ENCODE measurements at places on chromosomes 2 and 18. TPM values are rescaled to one million over a fixed set of nuclear protein-coding genes. Genes with fewer than 3 reads are reported as not detected.

The ALPP gene
- total RNA-seq: not detected

DNA sequence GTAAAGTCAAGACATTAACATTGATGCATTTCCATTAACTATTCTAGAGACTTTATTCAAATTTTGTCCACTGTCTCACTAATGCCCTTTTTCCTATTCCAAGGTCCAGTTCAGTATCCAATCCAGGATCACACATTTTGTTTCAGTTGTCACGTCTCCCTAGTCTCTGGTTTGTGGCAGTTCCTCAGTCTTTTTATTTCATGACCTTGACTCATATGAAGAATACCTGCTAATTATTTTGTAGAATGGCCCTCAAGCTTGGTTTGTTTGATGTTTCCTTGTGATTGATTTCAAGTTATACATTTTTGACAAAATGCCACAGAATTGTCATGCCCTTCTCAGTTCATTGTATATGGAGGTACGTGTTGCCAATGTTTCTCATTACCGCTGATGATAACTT, 145.2 kb downstream of the FHOD3 start:
- no peak for DNase-seq

GRCh38 chr2:86566158-86566820, 3.0 kb upstream of the CHMP3 start:
- DNase-seq: no peak

- no peak for DNase-seq
Observed at GRCh38 chr2:60957643-60958042, 59.9 kb upstream of the PEX13 start.

The LOXL3 gene
- 10.7 TPM for total RNA-seq

GRCh38 chr18:37346048-37346447, 219.6 kb downstream of the CELF4 start:
- no peak for DNase-seq

- no peak for DNase-seq
Observed at GRCh38 chr2:239724194-239724849, 300.8 kb downstream of the NDUFA10 start.

DNA sequence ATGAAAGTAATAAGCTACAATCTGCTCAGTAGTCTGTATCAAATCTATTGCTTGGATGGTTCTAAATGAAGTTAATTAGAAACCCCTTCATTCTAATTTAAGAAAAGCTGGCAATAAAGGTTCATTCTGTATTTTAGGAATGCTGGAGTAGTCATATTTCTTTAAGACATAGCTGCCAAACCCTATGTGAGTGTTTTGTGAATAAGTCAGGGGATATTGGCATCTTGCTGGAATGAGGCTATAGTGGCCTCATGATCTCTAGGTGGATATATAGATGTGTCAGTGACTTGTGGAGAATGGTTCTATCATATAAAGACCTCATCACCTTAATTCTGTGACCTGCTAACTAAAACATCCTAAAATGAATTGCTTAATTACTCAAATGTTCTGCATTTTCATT, 196.3 kb downstream of the PDE1A start:
- no peak for DNase-seq

GRCh38 chr2:41763141-41763540, 284.7 kb upstream of the PKDCC start:
- DNase-seq: no peak

- DNase-seq: no peak
Observed at GRCh38 chr2:145254291-145254690, 734.4 kb upstream of the ZEB2 start.

The PMAIP1 gene
- total RNA-seq: 1.3 TPM

DNA sequence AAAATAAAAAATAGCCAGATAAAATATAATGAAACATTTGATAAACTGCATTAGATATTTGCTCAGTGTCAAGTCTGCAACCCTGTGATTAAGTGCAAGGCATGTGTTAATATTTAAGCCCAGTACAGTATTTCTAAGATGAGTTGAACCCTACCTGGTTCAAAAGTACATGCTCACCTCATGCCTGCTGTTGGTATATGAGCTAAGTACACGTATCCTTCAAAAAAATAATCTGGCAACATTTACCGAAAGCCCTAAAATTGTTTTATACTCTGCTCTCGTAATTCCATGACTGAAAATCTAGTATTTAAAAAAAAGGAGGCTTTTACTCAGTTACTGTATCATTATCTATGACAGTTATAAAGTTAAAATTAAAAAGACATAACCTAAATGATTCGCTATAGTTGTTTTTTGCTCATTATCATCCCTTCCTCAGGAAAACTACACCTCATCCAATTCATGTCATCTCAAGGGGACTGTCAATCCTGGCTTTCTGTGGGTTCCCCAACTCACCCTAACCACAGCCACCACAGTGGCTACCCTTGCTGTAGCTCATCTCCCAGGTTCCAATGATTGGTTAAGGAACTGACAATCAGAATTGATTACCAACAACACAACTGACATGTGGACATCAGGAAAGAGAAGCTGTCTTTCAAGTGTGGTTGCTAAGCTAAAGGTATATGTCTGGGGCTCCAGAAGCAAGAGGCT, 10.6 kb downstream of the TLK1 start:
- no peak for DNase-seq

DNA sequence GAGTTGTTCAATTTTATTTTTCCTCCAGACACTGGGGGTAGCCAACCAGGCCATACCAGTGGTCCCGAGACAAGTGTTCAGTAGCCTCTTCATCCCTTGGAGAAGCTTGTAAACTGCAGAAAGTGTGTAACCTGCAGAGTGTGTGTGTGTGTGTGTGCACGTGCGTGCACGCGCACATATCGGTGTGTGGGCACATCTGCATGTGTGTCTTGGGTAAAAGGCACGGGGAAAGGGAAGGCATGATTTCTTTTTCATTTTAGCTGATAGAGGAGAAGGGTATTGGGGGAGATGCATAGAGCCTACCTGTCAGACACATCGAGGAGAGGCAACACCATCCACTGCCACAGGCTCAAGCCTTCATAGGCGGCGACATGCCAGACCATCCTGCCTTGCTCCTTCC, 181.4 kb downstream of the CLIP4 start:
- no peak for DNase-seq

DNA sequence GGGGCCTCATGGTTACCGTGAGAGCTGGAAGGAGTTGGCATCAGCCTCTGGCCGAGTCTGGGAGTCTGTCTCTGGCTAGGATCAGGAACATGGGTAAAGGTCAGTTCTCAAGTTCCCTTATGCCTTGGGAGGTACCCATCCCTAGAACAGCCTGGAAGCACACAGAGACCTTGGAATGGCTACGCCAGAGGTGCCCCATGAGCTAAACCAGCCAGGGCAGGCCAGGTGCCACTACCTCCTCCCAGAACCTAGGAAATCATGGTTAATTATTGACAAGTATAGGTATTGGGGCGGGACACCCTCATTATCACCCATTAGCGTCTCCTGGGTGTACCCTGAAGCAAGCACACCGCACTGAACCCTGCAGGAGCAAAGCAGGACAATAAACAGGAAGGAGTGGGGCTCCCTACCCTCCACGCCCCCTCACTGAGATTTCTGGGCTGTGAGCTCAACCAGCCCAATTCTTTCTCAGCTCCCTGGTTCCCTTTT, 3.0 kb upstream of the ASPRV1 start:
- no peak for DNase-seq

The ARMC9 gene
- total RNA-seq: 4.9 TPM

- DNase-seq: no peak
Observed at GRCh38 chr18:48022531-48023329, 92.3 kb upstream of the SMAD2 start.

The GTF2A1L gene
- total RNA-seq: 1.1 TPM

DNA sequence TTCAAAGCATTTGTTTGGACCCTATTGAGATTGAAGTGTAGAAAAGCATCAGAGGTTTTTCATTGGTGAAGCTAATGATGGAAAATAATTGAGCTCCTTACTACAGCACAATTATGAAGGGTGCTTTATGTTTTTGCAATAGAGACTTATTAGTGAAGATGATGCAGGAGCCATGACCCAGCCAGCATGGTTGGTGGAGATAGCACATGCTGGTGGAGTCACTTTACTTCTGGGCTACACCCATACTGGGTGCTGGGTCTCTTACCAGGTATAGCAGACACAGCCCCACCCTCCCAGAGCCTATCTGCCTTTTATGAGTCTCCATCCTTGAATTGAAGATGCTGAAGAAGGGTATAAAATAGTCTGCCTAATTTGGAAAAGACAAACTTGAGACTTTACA, 3.6 kb downstream of the ACP1 start:
- no peak for DNase-seq

The ST6GAL2 gene
- 0.79 TPM for total RNA-seq

DNA sequence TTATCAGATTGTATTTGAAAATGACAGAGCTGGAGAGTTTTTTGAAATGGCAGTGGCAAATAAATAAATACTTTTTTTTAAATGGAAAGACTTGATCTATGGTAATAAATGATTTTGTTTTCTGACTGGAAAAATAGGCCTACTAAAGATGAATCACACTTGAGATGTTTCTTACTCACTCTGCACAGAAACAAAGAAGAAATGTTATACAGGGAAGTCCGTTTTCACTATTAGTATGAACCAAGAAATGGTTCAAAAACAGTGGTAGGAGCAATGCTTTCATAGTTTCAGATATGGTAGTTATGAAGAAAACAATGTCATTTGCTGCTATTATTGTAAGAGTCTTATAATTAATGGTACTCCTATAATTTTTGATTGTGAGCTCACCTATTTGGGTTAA, 30.9 kb downstream of the CD28 start:
- DNase-seq: no peak

DNA sequence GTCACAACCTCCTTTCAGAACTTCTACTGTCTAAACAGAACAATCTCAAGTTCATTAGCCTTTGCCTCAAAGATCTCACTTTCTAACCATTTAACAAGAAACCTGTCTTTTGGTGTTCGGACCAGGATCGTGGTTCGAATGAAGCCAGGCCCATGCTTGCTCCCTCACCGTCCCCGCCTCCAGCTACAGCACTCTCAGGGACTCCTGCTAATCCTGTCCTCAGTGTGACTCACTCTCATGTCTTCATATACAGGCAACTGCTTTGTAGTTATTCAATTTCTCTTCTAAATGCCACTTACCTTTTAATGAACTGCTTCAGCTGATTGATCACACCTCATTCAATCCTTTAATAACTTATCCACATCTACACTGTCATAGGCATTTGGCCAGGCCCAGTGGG, 15.8 kb downstream of the SERTAD2 start:
- no peak for DNase-seq

The TCF23 gene
- total RNA-seq: not detected

DNA sequence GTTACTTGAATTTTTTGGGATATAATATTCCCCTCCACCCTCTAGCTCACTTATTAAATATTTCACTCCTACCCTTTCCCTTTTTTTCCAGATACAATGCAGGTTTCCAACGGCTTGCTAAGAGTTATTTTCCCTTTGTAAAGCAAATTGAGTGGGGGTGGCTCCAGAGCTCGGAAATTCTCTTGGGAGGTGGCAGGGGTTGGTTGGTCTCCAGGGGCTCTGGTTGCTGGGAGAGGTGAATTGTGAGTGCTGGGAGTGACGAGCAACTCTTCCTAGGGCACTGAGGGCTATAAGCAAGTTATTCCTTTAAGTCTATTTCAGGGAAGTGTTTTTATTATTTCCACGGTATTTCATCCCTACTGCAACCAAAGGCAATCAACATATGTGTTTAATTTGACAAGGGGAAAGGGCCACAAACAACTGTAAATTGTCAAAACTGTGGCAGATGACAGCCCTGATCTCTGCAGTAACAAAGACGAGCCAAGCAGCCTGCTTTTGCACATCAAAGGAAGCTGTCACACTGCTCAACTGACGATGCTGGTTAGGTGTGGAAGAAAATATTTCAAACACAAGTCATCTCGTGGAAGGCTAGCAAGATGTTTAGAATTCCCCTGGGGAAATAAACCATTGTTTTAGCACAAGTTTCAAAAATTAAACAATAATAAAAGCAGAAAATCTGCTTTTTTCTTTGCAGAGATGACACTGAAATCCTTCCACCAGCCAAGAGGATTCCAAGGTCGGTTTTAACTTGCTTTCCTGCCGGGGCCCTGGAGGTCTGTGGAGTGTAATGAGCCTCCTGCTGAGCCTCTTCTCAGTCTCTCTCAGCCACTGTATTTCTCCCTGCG, 34.8 kb upstream of the ASXL2 start:
- no peak for DNase-seq

DNA sequence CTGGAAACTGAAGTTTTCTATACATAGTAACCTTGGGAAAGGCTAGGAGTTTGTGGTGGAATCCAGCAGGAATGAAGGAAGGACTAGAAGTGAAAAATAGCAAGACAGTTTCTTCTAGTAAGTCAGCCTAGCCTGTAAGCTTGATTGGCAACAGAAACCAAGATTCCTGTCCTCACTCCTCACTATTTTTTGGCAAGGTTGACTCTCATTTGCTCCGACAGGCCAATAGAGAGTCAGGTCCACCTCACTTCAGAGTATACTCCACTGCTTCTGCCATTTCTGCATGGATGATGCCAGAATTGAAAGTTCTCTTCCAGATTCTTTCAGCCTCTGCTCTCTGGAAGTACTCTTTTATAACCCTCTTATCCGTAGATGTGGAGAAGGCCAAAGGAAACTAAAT, 352.4 kb downstream of the ZNF516 start:
- no peak for DNase-seq

GRCh38 chr18:32770666-32771168, 2.1 kb downstream of the KLHL14 start:
- no peak for DNase-seq

DNA sequence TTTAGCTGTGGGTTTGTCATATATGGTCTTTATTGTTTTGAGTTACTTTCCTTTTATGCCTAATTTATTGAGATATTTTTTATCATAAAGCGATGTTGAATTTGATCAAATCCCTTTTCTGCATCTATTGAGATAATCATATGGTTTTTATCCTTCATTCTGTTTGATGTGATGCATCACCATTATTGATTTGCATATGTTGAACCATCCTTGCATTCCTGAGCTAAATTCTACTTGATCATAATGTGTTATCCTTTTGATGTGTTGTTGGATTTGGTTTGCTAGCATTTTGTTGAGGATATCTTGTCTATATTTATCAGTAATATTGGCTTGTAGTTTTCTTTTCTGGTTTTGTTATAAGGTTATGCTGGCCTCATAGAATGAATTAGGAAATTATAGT, 308.5 kb downstream of the ADCYAP1 start:
- DNase-seq: no peak

GRCh38 chr2:140308706-140309105, 1528.5 kb upstream of the NXPH2 start:
- DNase-seq: no peak

- no peak for DNase-seq
Observed at GRCh38 chr2:235170536-235171521, 219.0 kb downstream of the SH3BP4 start.

- DNase-seq: no peak
Observed at GRCh38 chr18:40355726-40356125, 1599.3 kb upstream of the PIK3C3 start.

DNA sequence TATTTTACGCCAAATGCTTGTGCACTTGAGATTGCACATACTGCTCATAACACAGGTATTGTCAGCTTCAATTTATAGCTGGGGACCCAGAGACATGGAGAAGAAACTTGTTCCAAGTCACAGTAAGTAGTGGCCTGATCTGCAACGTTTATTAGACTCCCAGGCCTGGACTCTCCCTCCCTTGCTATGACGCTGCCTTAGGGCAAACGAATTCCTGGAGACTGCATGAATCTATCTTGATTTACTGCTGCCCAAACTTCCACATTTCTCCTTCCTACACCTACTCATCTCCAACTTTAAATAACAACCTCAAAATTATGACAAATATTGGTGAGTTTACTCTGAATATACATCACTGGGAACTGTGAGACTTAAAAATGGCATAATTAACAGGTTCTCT, 145.1 kb upstream of the CCDC195 start:
- no peak for DNase-seq

The RAB12 gene
- 40.5 TPM for total RNA-seq
